ENCODE measurements at places on chromosomes 11 and 22.

GRCh38 chr11:62125881-62126280, 2.1 kb downstream of the INCENP start:
- no peak for DNase-seq

DNA sequence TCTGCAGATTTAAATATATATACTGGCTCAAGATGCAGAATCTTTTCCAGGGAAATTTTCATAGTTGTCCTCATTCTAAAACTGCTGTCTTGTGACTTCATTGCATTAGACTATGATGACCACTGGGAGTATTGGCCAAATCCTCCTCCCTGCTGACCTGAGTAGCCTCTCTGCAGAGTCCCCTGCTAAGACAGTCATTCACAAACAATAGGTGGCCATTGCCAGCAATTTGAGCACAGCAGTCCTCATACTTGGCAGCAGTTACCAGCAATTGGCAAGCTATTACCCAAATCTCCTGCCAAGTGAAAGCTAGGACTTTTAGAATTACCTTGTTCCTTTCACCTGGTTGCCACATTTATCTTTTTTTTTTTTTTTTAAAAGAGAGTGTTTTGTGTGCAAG, 325.8 kb downstream of the FAT3 start:
- DNase-seq: no peak

DNA sequence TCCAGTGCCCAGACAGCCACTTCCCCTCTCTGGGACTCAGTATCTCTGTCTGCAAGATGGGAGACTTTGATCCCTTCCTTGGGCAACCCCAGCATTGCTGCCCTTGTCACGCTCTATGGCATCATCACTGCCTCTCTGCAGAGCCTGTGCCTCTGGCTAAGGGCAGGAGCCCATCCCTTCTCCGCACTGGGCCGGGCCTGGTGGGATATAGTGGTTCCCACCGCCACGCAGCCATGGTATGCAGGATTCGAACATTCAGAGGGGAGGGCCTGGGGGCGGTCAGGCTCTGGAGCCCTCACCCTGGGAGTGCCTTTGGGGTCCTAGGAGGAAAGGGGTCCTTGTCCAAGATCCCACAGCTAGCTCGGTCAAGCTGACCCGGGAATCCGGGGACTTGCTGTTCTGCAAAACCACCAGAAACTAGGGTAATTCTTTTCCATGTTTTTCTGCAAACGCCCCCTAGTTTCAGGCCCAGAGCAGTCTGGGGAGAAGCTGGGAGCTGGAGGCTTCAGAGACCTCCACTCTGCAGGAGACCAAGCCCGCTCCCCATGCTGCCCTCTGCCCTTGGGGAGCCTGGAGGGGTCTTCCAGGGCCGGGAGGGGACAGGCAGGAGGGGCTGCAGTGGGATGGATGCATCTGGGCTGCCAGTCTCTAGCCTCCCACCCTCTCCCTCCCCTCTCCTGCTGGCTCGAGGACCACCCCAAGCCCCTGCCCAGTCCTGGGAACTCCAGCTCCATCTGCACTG, 24.4 kb upstream of the CBX7 start:
- DNase-seq: no peak

- DNase-seq: no peak
These were observed 740.9 kb downstream of the METTL15 start for GRCh38 chr11:28849053-28849452.

- DNase-seq: no peak
These were observed 113.6 kb upstream of the NNMT start for GRCh38 chr11:114182471-114183043.

- DNase-seq: no peak
These were observed 148.3 kb upstream of the RASSF10 start for GRCh38 chr11:12860827-12861226.

GRCh38 chr11:64763526-64764039, 3.8 kb upstream of the PYGM start:
- no peak for DNase-seq

- DNase-seq: peak; percentile 48
These were observed 15.4 kb downstream of the ARHGEF17 start for GRCh38 chr11:73323464-73323863.

DNA sequence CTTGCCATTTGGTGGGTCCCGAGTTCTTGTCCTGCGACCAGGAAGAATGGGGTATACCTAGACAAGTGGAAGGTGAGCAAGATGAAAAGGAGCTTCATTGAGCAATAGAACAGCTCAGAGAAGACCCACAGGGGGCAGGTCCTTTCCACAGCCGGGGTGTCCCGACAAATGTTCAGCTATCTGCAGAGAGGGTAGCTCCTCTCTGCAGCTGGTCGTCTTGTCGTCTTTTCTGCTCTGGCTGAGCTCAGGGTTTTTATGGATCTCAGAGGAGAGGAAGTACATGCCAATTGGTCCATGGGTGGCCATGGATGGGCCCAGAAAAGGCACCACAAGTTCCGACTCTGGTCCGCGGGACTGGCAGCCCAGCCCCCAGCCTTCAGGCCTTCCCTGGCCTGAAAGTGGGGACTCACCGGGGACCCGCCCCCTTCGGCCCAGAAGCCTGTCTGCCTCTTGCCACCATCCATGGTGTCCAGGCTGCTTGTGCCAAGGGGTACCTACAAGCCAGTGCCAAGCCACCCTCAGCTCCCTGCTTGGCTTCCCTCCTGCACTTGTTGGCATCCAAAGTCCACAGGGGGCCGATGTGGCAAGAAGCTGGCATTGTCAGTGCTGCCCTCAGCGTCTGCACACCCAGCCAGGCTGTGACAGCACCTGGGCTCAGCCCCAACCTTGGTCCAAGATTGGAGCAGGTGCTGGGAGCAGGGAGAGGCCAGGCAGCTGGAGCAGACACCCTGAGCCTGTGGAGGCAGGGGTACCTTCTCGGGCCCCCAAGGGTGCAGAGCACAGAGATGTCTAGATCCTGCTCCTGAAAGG, 438.9 kb downstream of the TBC1D22A start:
- no peak for DNase-seq

- DNase-seq: no peak
These were observed 86.8 kb downstream of the GALNT18 start for GRCh38 chr11:11534981-11535380.
